Stimulated activated CD4-positive, alpha-beta T cell treated with anti-CD3 and anti-CD28 coated beads, Interleukin-1b, Interleukin-23, amount 100 ng/mL, for 1 hour (primary cell): ENCODE measurements at places on chromosomes 6 and 20.

DNA sequence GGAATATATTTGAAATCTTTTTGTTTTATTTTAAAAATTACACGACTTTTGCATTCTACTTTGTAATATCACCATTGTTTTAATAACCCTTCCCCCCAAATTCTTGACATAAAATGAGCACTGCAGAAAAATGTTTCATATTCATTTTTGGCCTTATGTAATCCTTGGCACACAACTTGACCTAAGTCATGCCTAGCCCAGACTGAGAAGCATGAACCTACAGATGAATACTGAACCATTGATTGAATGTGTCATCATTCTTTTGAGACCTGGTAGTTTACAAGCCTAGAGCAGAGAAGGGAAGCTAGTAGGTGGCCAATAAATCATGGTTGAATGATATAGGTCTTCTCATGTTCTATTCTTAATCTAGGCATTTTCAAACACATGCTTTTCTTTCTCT, 89.4 kb upstream of the EDN1 start:
- no peak for DNase-seq

- DNase-seq: no peak
These were observed 55.0 kb upstream of the VSX1 start for GRCh38 chr20:25136643-25137559.

DNA sequence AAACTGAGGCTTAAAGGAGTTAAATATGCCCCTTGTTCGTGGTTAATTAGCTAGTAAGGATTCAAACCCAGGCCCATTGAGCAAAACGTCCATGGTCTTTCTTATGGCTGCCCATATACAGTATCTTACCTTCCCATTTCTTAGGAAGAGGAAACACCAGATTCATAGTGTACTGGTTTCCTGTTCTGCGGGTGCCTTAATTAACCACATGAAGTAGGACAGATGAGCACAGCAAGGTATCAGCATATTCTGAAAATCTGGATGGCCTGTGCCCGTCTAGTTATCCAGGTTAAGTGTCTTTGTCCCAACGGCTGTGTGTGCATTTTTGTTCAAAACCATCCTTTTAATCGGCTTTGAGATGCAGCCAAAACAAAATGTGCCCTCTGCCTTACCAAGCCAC, 93.4 kb upstream of the TRAF3IP2 start:
- DNase-seq: no peak

DNA sequence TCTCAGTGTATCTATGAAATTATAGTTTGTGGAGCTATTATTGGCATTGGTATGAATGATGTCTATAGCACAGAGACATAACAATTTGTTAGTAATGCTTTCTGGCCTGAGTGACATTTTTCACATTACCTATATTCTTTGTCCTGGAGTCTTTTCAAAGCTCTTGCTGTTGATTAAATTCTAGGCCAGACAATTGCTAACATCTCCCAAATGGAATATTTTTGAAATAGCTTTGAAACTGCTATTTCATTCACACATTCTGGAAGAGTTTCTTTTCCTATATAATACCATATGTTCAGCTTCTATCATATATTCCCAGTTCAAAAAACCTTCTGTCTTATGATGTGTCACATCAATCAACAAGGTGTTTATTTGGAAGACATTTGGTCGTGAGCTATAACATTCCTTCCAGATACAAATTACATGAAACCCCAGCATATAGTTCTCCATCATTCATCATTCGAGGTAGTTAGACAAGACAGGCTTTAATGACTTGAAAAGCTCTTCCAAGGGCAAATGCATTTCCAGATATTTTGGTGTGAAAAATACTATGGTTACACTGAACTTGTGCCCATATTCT, 452.8 kb downstream of the KHDRBS2 start:
- no peak for DNase-seq

DNA sequence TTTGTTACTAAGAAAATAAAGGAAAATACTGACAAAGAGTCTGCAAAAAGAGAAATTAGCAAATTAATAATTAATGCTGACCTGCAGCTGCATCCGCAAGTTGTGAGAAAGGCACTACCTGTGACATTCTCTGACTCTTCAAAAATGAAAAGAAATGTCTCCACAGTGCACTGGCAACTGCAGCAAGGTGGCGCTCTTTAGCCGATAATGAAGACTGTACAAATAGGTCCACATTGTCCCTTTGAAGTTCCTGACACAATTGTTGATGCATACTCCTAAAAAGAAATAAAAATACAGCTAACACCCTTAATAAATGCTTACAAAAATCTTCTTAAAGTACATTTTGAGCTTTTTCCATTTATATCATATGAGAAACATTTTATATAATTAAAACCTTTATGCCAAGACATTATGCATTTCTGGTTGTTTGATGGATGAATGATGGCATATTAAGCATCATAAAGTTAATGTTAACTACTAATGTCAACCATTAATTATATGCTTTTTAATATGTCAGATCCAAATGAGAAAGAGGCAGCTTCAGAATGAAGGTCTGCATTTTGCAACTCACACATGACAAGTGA, 96.5 kb downstream of the MMS22L start:
- DNase-seq: peak; percentile 17

DNA sequence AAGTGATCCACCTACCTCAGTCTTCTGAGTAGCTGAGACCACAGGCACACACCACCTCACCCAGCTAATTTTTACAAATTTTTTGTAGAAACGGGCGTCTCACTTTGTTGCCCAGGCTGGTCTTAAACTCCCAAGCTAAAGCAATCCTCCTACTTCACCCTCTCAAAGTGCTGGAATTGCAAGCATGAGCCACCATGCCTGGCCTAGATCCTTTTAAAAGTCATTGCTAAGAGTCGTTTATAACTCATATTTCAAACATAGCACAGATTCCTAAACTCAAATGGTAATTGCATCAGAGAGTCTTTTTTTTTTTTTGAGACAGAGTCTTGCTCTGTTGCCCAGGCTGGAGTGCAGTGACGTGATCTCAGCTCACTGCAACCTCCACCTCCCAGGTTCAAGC, 7.7 kb upstream of the SAMHD1 start:
- no peak for DNase-seq

GRCh38 chr6:150231525-150231850, 88.6 kb downstream of the PPP1R14C start:
- no peak for DNase-seq

DNA sequence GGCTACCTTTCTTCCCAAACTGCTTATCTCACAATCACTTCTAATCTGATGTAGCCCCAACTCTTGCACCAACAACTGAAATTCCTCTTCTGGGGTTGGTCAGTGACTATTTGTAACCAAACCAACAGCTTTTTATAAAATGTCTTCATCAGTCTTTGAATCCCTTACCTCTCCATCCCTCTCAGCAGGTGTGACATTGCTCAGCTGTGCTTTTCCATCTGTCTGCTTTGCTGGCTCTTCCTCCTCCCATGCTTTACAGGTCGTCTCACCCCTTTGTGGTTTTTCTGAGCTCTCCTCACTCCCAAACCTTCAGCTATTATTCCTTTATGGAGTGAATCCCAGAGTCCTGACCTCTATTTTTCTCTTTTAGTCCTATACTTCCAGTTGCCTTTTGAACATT, 5.9 kb downstream of the MAP7 start:
- no peak for DNase-seq

- no peak for DNase-seq
These were observed 121.2 kb upstream of the BTN3A2 start for GRCh38 chr6:26243752-26244151.

DNA sequence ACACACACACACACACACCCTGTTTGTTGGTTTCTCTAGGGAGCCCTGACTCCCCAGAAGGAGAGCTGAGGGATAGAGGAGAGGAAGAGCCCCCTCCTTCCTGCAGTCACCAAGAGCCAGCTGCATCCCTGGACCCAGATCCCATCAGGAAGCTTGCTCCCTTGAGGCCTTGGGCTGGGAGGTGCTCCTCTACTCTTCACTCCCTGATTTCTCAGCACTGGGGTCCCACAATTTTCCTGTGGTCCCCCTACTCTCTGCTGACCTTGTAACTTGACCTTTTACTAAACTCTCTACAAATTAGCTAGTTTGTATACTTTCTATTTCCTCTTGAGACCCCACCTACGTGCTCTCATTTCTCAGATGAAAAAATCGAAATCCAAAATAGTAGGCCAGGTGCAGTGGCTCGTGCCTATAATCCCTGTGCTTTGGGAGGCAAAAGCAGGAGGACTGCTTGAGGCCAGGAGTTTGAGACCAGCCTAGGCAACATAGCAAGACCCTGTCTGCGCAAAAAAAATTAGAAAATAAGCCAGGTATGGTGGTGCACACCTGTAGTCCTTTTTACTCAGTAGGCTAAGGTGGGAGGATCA, 5.0 kb upstream of the OCSTAMP start:
- no peak for DNase-seq

DNA sequence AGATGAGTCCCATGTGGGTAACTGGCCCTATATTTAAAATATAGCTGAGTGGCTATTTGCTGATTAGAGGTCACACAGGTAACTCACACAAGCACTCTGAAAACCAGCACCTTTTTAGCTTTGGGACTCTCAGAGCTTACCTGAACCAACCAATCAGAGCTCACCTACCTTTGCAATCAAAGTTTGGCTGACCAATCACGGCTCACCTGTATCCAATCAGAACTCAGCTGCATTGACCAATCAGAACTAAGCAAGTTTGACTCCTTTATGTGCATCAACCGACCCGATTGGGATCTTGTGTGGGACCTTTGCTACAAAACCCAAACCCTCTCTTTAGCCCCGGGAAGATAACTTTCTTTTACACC, 106.8 kb upstream of the NXT1 start:
- DNase-seq: no peak

GRCh38 chr20:40669692-40670091, 19.3 kb downstream of the MAFB start:
- DNase-seq: no peak

DNA sequence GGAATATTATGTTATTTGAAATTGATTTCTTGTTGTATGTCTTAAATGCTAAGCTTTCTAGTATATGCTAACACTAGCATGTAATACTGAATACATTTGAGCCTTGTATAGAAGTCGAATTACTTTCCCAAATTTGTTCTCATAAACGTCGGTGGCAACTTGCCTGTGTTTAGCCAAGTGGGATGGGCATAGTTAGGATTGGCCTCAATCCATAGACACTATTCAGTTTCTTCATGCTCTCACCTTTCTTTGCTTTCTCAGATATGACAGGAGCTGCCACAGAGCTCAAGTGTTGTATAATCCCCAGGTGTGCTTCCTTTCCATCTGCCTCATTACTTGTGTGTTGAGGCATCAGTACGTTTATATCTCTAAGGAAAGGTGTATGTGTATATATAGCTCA, 19.3 kb downstream of the ZNF334 start:
- no peak for DNase-seq

DNA sequence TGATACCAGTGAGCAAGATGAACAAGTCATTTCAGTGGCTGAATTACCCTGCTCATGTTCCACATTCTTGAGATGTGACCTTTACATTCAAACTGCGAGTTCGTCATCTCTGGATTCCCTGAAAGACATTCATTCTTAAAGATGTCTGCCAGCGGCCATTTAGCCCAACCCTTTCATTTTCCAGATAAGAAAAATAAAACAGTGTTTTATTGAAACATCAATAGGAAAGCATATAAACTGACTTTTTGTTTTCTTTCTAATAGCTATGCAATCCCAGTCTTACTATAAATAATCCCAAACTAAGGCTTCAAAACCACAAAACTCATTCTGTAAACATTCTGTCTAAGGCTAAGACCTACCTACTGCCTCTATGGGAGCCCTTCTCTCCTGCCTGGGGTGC, 134.0 kb downstream of the SAMD5 start:
- no peak for DNase-seq

- no peak for DNase-seq
These were observed 11.7 kb upstream of the WTAP start for GRCh38 chr6:159715605-159716004.

- no peak for DNase-seq
These were observed 26.4 kb downstream of the COX4I2 start for GRCh38 chr20:31663838-31664695.

- no peak for DNase-seq
These were observed 125.4 kb upstream of the SAMD5 start for GRCh38 chr6:147382945-147383554.

- DNase-seq: no peak
These were observed 347.3 kb upstream of the RUNX2 start for GRCh38 chr6:44980841-44981240.

DNA sequence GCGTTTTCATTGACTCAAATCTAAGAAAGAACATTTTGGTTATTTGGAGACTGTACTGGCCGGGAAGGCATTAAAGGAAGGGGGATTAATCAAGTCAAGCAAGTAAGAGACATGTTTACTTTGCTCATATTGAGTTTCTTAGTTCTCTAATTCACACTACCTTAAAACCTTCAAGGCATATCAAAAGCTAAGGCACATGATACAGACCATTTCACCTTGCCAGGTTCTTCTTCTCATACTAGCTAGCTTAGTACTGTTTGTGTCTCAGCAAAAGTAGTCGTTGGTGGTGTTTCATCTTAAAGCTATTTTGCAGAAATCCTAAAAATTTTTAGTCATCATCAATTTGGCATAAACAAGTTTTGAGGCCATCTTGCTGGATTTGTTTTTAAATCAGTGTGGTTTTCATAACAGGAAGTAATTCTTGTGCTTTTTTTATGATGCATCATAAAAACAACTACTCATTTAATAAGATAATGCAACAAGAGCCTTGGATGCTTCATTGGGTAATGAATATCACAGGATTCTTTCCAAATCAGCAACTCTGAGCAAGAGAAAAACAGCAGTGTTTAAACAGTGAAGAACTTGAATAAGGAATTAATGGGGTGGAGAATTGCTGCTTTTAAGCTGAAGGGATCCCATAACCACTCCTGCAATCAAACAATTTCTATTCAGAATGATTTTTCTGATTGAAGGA, 425.3 kb downstream of the EPM2A start:
- no peak for DNase-seq

DNA sequence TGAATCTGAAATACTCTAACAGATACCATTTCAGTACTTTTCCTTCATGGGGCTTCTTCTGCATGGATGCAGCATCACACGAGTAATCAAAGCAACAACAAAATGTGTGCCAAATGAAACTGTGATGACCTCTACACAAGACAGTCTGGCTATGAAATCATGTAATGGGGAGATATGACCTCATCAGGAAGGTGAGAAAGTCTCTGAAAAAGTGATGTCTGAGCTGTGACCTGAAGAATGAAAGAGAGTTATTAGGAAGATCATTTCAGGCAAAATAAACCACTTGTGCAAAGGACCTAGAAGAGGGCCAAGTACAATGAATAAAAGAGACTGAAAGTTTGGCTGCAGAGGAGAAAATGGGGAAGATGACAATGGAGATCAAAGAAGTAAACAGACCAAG, 182.8 kb downstream of the PTPRK start:
- no peak for DNase-seq

DNA sequence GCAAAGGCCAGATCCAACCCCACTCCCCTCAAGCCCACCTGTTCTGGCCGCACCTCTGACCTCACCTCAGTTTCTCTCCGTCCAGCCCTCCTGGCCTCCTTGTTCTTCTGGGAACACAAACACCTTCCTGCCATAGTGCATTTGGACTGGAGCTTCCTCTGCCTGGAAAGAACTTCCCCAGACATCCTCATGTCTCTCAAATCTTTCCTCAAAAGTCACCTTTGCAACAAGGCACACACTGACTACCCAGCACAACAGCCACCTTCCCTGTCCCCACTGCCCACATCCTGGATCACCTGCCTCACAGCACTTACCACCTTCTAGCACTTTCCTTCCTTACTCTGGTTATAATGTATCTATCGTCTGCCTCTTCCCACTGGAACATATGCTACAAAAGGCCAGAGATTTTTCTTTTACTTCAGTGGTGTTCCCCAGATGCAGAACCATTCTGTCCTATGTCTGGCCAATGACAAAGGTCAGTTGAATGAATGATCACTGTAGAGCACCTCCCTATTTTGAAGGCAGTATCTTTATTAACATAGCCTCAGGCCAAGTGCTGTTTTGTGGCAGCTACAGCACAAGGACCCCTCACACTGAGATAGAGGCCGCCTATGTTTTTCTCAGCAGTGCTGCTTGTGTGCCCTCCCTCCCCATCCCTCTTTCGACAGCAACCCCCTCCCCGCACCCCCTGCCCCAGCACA, 4.1 kb downstream of the HLA-B start:
- DNase-seq: no peak
